ENCODE measurements at places on chromosomes 13 and 19.

- no peak for DNase-seq
These were observed at the start of gene VSIG10L for GRCh38 chr19:51341976-51342580. Gene VSIG10L, minus strand, starts transcription at chr19:51342139. Its CDS starts 15 bp downstream, at chr19:51342124.

DNA sequence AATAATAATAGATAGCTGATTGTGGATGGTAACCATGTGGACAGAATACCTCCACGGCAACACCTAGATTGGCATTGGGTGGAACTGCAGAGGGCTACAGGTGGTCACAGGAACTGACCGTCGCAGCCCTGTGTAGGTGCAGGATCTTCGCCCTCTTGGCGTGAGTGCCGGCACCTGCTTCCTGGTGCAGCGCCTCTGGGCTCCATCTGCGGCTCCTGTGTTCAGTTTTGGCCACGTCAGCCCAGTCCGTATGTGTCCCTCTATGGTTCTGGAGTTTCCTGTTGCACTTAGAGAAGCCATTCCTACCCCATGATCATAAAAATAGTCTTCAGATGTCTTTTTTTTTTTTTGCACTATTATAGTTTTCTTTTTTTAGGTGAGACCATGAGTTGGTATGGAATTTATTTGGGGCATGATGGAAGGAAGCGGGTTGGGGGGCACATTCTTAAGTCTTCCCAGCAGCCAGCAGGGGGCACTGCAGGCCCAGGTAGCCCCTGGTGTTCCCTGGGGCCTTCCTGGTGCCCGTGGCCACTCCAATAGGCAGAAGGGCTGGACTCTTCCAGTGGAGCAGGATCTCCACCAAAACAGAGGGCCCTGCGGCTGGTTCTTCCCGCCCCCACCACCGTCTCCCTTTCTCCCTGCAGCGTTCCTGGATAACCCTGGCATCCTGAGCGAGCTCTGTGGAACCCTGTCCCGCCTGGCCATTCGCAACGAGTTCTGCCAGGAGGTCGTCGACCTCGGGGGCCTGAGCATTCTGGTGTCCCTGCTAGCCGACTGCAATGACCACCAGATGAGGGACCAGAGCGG, 10.1 kb upstream of the SLC25A42 start:
- no peak for DNase-seq

GRCh38 chr19:39083599-39083982, 577 bp upstream of the ACP7 start:
- DNase-seq, result no peak

- DNase-seq, result no peak
These were observed 257.5 kb downstream of the PCDH9 start for GRCh38 chr13:66972659-66973058.

- no peak for DNase-seq
These were observed 185.7 kb downstream of the VWA8 start for GRCh38 chr13:41775251-41775650.

- DNase-seq, result no peak
These were observed 9.3 kb downstream of the CDC16 start for GRCh38 chr13:114243971-114244370.

GRCh38 chr19:28358633-28359032, 854.3 kb downstream of the UQCRFS1 start:
- no peak for DNase-seq

DNA sequence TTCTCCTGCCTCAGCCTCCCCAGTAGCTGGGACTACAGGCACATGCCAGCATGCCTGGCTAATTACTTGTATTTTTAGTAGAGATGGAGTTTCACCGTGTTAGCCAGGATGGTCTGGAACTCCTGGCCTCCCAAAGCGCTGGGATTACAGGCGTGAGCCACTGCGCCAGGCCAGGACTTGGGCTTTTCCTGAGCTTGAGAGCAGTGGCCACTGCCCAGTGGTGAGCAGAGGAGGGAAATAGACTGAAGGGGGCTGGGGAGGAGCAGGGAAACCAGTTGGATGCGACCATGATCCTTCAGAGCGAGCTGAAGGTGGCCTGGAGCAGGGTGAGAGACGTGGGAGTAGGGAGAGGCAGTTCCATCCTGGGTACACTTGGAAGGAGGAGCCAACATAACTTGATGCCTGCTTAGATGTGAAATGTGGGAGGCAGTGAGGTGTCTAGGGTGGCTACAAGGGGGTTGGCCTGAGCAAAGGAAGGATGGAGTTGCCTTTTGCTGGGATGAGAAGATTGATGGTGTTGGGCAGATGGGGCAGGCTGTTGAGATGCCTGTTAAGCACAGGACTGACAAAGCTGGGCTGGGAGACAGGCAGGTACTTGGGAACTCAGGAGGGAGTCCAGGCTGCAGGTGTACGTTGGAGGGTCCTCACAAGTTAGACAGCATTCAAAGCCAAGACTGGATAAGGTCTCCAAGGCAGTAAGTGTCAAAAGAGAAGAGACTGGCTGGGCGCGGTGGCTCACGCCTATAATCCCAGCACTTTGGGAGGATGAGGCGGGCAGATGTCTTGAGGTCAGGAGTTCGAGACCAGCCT, 31.8 kb downstream of the KCTD15 start:
- DNase-seq, result no peak

- DNase-seq, result no peak
These were observed 84.5 kb upstream of the ABCC4 start for GRCh38 chr13:95385798-95386197.

DNA sequence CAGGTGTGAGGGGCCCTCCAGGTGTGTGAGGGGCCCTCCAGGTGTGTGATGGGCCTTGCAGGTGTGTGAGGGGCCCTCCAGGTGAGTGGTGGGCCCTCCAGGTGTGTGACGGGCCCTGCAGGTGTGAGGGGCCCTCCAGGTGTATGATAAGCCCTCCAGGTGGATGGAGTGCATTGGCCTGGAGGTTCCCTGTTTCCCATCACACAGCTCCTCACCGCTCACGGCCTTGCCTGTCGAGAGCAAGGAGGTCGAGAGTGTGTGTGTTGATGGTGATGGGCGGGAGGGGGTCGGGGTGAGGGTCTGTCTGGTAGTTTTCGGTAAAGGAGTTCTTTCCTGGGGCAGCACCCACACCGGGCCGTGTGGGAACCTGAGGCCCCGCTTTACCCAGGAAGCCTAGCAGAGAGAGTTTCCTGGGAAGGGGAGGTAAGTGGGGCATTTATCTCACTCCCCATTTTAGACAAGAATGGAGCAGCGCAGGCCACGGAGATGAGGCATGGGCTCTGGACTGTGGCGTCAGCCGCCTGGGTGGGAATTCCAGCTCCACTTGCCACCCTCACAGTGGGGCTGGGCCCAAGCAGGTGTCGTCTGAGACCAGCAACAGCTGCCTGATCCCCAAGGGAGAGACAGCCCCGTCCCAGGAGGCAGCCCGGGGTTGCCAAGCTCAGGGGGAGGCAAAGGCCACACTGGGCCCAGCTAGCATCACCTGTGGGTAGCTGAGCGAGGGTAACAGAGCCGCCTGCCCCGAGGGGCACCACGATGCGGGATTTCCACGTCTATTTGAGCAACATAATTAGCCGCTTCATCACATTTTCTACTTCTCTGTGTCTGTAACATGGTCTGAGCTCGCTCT, 10.9 kb upstream of the GAS6 start:
- no peak for DNase-seq

GRCh38 chr13:66992183-66992582, 238.0 kb downstream of the PCDH9 start:
- DNase-seq, result peak; percentile 27

DNA sequence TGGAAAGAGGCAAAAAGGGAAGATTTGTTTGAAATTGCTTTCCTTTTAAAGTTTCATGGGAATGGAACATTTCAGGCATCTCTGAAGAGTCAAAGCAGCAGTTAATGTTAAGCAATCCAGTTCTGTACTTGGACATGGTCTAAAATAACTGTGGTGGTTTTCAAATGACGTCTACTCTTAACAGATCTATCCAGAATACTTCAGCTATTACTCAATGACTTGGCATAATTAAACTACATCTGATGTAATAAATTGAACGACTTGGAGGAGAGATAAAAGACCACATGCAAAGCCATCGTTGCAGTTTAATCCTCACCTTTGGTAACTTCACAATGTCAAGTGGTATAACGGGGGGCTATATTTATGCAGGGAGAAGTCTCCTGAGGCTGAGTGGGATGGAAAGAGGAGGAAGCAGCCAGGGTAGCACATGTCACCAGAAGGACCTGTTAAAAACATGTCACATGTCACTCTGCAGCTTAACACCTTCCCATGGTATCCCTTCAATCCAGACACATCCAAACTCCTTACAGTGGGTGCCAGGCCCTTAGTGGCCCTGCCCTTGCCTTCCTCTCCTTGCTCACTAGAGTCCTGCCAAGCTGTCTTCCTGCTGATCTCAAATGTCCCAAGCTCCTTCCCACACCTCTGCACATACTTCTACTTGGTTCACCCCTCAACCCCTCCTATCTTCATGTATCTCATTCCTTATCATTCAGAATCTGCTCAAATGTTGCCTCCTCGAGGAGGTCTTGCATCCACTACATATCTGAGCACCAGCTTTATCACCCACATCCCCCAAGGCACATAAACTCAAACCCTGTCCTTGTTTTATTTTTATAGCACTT, 327.8 kb downstream of the SUCLA2 start:
- no peak for DNase-seq

DNA sequence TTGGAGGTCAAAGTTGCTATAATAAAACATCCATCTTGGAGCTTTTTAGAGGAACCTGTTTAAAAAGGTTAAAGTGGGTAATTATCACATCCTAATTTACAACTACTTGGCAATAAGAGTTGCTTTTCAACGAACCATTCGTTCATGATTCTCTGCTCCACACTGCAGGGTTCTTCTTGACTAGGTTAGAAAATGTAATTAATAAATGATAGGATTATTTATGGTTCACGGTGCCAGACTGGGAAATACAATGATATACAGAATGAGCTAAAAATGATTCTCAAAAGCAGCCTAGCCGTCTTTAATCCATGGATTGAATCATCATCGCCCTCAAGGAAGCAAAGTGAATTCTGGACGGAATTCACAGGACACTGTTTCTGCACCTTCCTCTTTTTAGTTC, 291.2 kb downstream of the TEX29 start:
- DNase-seq, result no peak

DNA sequence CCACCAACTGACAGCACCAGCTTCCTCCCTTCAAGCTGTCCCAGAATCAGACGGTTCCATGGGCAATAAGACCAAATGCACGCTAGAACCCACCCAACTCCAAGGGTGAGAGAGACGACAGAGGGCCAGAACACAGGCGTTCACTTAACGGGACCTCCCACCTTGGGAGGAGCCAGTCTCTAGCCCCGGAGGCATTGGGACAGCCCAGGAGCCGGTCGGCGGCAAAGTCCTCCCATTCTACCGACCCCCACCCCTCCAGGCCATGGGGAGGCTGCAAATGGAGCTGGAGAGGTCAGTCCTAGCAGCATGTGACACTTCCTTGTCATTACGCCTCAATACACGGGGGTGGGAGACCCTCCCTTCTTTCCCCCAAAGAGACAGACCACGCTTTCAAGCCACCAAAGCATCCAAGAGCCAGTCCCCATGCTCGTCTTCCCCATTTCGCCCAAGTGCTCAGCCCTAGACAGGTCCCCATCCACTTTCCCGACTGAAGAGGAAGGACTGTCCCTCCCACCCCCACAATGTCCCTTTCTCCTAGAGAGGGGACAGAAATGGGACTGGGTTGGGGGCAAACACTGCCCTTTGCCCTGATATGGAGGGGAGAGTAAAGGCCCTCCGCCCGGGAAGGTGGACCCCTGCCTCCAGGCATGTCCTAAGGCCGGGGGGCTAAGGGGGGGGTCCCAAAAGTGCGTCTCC, 964 bp downstream of the KHSRP start:
- DNase-seq, result peak; percentile 23

DNA sequence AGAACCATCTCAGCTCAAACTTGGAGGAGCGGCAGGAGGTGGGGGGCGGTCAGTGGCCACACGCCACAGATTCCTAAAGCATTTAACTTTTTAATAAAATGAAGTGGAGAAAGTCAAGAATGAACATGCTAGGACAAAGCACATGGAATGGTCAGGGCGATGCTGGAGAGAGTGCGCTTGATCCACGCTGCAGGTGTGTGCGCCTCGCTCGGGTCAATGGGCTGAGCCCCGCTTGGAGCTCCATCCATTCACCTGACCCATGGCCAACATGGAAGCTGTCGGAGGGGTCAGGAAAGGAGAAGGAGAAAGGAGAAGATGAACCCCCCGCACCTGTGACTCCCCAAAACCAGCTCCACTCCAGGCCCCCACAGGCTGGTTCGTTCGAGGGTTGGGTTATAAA, 41.8 kb downstream of the SUGP2 start:
- DNase-seq, result no peak

GRCh38 chr13:71096421-71096820, 770.6 kb downstream of the DACH1 start:
- no peak for DNase-seq

DNA sequence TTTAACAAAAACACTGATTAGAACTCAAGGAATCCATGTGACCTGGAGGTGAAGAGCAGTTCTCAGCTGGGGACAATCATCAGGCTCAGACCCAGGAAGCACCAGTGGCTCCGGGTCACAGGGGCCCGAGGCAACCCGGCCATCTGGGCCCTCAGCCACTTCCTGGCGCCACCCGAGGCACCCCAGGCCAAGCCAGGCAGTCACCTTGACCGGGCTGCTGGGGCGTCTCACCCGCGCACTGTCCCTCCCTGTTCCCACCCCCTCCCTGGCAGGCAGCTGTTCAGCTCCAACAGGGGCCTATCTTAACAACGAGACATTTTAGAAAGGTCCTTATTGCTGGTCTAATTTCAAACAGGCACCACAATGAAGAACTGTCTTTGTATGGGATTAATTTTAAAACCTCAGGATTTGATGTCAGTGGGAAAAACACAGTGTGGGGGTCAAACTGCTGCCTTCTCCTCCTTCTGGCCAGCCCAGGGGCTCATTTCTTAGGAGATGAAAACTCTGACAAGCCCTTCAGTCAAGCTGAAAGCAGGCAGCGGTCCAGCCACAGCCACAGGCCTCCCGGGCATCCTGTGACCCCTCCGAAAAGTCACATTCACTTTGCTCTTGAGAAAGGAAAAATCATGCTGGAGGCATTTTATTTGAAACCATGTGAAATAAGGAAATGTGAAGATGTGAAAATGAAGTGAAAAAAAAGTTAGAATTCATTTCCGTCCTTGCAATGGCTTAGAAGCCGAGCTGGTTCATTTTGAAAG, 83.3 kb downstream of the KCTD15 start:
- DNase-seq, result no peak

GRCh38 chr13:110855363-110855762, 59.5 kb downstream of the ANKRD10 start:
- no peak for DNase-seq

All from C1 segment of cervical spinal cord (tissue), 14 donors.